ENCODE measurements at places on chromosomes 7 and 10.

DNA sequence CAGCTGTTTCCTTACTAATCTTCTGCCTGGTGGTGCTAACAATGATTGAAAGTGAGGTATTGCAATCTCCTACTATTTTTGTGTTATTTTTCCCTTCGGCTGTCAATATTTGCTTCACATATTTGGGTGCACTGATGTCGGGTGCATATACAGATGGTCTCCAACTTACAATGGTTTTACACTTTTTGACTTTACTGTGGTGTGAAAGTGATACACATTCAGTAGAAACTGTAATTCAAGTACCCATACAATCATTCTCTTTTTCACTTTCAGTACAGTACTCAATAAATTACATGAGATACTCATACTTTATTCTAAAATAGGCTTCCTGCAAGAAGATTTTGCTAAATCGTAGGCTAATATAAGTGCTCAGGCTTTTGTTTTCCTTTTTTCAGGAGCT lies 73.2 kb downstream of the RNF216 start:
- DNase-seq = no peak

GRCh38 chr7:83921941-83922607 lies 272.5 kb downstream of the SEMA3A start:
- no peak for DNase-seq

DNA sequence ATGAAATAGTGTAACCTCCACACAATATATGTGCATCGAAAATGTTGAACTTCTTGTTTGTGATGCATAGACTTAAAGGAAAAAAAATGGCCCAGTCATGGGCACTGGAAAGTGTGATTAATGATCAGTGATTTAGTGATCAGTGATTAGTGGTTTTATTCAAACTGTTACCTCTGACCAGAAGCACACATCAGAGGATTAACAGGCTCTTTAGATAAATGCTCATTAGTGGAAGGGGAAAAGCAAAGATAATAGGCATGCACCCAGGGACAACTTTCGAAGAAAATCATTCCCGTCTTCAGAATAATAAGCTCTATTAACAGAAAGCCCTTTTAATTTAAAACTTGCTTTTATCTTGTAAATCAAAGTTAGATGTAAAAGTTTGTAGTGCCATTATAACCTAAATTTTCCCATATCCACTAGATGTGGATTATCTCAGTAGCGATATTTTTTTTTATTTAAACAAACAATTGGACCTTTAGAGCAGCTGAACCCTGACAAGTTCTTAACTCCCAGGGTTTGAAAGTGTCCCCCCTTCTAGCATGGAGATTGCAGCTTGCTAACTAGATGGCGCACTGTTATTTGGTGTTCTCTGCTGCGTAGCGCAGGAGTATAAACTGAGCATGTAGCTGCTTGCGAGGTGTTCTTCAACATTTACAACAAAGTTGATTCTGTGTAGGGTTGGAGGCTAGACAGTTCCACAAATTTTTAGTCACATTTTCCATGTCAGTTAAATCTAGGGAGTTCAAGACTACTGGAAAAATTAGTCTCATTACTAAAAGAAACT lies at the start of gene CREB5:
Gene CREB5 (plus strand): TSS at position 643 of the 787 bp plus-strand sequence. CDS start 397 bp downstream, outside the sequence.
- no peak for DNase-seq

GRCh38 chr7:45268013-45268412 lies 110.4 kb downstream of the RAMP3 start:
- no peak for DNase-seq

GRCh38 chr7:71912476-71912875 lies 499.7 kb downstream of the CALN1 start:
- no peak for DNase-seq

GRCh38 chr7:66150471-66150870 lies 35.8 kb downstream of the CRCP start:
- DNase-seq = no peak

DNA sequence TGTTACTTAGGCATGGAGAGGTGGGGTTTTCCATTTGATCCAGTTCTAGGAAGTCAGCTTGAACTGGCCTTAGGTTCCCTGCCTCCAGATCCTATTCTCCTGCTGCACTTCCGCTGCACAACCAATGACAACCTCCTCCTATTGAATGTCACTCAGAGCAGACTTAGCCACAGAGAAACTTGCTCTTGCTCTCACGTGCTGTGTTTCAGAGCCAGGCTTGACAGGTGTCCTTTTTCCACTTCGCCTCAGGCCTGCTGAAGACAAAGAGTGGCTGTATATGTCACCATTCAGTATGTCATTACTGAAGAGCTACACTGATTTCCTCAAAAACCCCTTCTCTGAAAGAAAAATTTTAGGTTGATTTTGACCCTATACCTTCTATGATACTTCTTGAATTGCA lies 115.4 kb upstream of the ETV1 start:
- DNase-seq = no peak

- no peak for DNase-seq
Observed at GRCh38 chr7:2720024-2720423, 32.0 kb downstream of the AMZ1 start.

DNA sequence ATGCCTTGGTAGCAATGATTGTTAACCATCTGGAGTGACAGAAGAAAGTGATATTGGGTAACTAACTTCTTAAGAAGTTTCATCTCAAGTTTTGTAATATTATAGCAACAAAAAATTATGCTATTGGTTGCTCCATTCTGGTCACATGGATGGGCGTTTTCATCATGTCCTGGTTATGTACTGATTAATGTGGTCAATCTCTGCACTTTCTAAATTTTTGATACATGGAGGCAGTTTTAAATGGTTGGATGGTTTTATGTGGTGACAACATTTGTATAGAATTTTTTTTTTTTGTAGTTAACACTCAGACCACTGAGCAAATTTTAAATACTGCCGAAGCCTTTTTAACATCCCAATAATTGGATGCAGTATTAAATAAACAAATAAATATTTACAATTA lies 55.2 kb upstream of the CCAR1 start:
- no peak for DNase-seq

DNA sequence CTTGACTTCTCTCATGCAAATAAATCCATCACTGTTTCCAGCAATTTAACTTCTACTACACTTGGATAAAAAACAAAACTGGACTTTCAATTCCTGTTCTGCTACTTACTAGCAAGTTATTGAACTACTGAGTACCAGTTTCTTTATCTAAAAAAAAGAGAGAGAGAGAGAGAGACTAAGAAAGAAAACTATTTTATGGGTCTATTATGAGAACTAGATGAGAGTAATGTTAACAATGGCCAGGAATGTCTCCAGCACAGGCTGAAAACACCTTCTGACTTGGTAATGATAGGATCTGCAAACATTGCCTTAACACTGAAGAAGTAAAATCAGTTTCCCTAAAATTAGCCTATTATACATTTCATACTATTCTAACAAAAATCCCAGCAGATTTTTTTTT lies 5.2 kb downstream of the TSPAN12 start:
- no peak for DNase-seq

All from CD4-positive, alpha-beta memory T cell (primary cell).